ENCODE measurements at places on chromosomes 4 and X.

GRCh38 chrX:154484255-154485149 is 1.9 kb downstream of the UBL4A start:
- no peak for DNase-seq

DNA sequence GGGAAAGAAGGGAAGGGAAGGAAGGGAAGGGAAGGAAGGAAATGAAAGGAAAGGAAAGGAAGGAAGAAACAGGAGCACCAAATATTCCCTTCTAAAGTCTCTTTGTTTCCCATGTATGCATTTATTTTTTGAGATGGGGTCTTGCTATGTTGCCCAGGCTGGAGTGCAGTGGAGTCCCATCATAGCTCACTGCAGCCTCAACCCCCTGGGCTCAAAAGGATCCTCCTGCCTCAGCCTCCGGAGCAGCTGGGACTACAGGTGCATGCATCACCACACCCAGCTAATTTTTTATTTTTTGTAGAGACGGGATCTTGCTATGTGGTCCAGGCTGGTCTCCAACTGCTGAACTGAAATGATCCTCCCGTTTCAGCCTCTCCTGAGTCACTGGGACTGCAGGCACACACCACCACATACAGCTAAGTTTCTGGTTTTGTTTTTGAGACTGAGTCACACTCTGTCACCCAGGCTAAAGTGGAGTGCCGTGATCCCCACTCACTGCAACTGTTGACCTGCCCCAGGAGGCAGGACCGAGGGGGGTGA is 102.8 kb downstream of the CRLF2 start:
- no peak for DNase-seq

- no peak for DNase-seq
These were observed 1392.7 kb upstream of the IGFBP7 start for GRCh38 chr4:58502839-58503238.

GRCh38 chr4:176358083-176358469 is 38.3 kb downstream of the SPCS3 start:
- DNase-seq: no peak

- DNase-seq: no peak
These were observed 413.3 kb upstream of the RASGEF1B start for GRCh38 chr4:81884986-81885385.

DNA sequence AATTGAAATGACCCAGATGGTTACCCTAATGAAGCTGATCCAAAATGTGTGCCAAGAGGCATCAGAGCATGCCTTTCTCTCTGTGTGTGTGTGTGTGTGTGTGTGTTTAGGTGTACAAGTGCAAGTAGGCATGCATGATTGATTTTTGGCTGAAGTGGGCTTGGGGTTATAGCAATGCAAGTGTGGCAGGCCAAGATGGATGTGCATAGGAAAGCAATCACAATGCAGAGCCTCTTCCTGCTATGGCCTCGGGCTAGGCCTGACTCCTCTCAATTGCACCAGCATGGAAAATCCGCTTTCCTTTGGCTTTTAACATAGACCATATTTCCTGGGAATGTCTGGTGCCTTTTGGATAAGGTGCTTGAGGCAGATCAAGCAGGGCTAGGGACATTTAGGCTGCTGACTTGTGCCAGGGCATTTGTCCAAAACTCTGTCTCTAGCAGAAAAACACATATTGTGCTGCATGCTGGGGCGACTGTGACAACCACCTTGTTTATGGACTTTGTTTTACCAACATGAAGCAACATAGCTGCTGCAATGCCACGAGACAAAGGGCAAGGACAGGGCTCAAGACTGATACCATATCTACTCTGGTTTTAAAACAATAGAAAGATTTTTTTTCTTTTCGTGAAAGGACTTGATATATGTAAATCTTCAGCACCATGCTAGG is 395.7 kb downstream of the RAPGEF2 start:
- no peak for DNase-seq

GRCh38 chrX:101257448-101258258 is 33.5 kb downstream of the TAF7L start:
- DNase-seq: no peak

- no peak for DNase-seq
These were observed 138.7 kb downstream of the ELOVL6 start for GRCh38 chr4:110059556-110060191.

GRCh38 chrX:25721564-25721963 is 416.6 kb upstream of the MAGEB18 start:
- no peak for DNase-seq

DNA sequence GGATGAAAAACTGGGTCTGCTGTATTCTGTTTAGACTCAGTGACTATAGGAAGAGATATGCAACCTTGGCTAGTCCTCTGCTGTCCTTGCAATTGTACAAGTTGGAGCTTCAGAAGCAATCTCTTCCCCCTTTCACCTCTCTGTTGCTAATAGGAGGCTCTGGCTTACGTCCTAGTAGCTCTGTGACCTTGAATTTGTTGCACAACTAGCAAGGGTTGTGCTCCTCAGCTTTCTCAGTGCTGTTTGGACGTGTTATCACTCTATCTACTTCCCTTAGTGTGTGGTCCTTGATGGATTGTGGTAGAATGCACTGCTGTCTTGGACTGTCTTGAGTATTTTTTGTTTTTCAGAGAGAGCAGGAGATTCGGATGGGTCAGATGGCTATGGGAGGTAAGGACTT is 3.4 kb upstream of the ITGB1BP2 start:
- DNase-seq: no peak

DNA sequence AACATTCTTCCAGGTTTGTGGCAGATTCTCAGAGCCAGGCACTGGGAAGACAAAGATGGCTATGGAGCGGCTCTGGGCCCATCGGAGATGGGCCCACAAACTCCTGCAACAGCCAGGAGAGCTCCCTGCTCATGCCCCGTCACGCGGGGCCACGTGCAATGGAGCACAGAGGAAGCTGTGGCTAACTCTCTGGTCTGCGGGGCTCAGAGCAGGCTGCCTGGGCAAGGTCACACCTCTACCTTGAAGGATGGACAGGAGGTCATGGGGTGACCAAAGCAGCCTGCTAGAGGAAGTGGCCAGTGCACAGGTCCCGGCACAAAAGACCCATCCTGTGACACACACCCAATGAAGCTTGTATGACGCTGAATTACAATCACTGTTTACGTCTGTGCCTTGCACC is 45.2 kb downstream of the C4orf50 start:
- DNase-seq: no peak

All from stimulated activated CD4-positive, alpha-beta T cell treated with anti-CD3 and anti-CD28 coated beads, TNF-alpha, amount 100 ng/mL, for 1 hour (primary cell).